DMS 273 treated with DMSO at 0.1 percent for 48 hours (cell line): ENCODE measurements at places on chromosomes 11 and 22.

DNA sequence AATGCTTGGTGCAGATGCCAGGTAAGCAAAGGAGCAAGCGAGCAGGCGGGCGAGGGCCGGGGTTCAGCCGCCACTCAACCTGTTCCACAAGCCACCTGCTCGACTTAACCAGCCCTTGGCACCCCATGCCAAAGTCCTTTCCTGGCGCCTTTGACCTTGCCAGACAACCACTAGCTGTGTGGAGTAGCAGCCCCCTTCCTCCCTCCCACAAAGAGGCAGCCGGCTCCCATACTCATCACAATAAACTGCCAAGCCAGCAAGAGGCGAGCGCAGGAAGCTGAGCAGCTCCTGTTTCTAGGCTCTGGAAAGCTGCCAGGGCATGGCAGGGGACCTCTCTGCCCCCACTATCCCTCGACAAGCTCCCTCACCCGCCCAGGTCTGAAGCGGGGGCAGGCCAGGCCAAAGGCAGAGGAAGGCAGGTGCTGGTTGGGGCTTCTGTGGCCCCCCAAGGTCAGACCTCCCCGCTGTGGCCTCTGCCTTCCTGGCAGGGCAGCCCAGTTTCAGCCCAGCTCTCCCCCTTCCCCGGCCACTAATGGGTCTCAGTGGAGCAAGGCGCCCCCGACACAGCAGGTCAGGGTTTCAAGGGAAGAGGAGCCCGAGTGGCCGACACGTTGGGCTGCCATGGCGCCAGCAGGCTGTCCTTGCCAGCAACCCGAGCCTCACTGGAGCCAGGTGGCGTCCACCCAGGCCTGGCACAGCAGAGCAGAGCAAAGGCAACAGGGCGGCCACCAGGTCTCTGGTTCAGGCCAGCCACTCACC, 15.3 kb downstream of the MACROD1 start:
- DNase-seq: no peak

DNA sequence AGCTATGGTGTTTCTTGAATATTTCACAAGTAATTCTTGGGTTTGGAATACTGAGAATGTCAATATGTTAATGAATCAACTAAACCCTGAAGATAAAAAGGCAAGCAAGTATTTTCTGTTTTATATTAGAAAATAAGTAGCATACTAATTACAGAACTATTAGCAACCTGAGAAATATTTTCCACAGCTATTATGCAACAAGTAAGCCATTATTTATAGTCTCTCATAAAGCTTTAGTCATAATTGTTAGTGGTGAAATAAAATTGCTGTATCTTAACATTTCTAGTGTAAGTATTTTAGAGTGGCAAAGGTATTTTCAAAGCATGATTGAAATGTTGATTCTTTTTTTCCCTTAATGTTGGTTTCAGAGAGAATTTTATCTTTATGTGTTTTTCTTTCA, 53.3 kb downstream of the FAR1 start:
- no peak for DNase-seq

GRCh38 chr11:95584180-95584579, 205.4 kb downstream of the FAM76B start:
- DNase-seq: no peak

GRCh38 chr11:74024261-74025029, 15.6 kb upstream of the UCP3 start:
- DNase-seq: no peak

GRCh38 chr11:78603792-78604191, 29.1 kb upstream of the NARS2 start:
- DNase-seq: no peak

GRCh38 chr11:71194710-71195109, 57.7 kb downstream of the SHANK2 start:
- no peak for DNase-seq

DNA sequence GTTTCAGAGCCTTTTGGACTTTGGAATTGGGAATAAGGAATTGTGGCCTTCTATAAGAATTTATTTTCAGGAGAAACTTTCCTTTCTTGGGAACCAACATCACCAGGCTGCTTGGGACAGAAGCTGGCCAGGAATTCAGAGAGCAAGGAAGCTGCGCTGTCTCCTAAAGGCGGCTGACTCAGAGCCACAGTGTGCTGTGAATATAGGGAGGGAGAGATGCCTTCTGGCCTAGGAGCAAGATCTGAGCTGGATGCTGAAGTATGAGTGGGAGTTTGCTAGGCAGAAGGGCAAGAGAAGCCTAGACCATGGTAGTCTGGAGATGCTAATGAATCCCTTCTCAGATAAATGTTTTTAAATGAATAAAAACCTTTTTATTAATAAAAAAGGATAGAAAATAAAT, 213.7 kb upstream of the TBCEL start:
- no peak for DNase-seq

GRCh38 chr22:40000171-40000570, 5.4 kb downstream of the FAM83F start:
- no peak for DNase-seq
